ENCODE measurements at places on chromosomes 4 and X.

- no peak for DNase-seq
Measured at GRCh38 chr4:109499513-109499912, 60.5 kb upstream of the MCUB start.

- DNase-seq = no peak
Measured at GRCh38 chrX:1750267-1750666, 135.4 kb downstream of the ASMT start.

DNA sequence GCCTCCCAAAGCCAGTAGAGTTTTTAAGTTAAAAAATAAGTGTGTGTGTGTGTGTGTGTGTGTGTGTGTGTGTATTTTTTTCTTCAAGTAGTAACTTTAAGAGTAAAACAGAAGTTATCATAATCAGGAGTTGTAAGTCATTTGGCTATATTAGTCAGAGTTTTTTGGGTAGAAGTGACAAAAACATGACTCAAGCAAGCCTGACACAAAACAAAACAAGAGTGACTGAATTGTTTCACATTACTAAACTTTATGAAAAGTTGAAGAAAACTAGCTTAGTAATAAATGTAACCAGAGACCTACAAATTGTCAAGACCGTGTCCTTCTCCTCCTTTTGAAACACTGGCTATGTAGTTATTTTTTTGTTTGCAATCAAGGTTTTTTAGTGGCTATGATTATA, 738.0 kb upstream of the PITX2 start:
- DNase-seq = no peak

DNA sequence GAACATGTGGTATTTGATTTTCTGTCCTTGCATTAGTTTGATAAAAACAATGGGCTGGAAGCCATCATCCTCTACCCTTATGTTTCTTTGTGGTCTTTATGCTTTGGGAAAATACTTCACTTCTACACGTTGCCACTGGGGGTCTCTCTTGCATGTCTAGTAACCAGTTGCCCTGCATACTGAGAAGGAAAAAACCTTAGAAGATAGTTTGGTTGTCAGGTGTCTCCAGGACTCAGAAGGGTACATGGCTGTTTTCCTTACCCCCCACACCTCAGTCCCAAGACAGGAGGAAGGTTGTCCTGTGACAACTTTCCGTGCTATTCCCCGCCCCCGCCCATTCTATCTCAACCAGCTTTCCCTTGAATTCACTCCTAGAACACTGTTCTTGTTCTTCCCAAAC, 62.1 kb upstream of the LANCL3 start:
- no peak for DNase-seq

GRCh38 chr4:156255230-156256007, 301.8 kb upstream of the CTSO start:
- DNase-seq = no peak

GRCh38 chr4:6929339-6929811, 19.7 kb downstream of the TBC1D14 start:
- DNase-seq = no peak
